ENCODE measurements at places on chromosomes 6 and 20.

GRCh38 chr6:37172912-37173492 is 3.0 kb downstream of the PIM1 start:
- DNase-seq, result no peak

GRCh38 chr6:46267515-46267914 is 96.7 kb upstream of the ENPP5 start:
- DNase-seq, result no peak

GRCh38 chr6:10166031-10166430 is 248.8 kb downstream of the TFAP2A start:
- no peak for DNase-seq

GRCh38 chr6:53959717-53960116 is 151.5 kb upstream of the MLIP start:
- DNase-seq, result peak; percentile 63

GRCh38 chr6:45655745-45656476 is 278.2 kb upstream of the SUPT3H start:
- DNase-seq, result peak; percentile 100

DNA sequence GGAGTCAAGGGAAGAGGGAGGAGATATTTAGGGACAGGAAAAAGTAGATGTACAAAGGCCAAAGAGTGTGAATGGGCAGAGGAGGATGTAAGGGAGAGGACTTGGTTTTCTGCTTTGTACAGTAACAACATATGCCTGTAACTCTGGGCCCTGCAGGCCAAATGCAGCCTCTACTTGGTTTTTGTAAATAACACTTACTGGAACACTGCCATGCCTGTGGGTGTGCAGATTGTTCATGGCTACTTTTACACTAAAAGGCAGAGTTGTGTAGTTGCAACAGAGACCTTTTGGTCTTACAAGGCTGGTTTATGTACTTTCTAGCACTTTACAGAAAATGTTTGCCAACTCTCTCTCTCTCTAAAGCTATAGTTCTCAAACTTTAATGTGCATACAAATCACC is 157.1 kb downstream of the PHACTR1 start:
- no peak for DNase-seq

- peak; percentile 45 for DNase-seq
Measured at GRCh38 chr6:138765896-138766655, 7.5 kb upstream of the CCDC28A start.

DNA sequence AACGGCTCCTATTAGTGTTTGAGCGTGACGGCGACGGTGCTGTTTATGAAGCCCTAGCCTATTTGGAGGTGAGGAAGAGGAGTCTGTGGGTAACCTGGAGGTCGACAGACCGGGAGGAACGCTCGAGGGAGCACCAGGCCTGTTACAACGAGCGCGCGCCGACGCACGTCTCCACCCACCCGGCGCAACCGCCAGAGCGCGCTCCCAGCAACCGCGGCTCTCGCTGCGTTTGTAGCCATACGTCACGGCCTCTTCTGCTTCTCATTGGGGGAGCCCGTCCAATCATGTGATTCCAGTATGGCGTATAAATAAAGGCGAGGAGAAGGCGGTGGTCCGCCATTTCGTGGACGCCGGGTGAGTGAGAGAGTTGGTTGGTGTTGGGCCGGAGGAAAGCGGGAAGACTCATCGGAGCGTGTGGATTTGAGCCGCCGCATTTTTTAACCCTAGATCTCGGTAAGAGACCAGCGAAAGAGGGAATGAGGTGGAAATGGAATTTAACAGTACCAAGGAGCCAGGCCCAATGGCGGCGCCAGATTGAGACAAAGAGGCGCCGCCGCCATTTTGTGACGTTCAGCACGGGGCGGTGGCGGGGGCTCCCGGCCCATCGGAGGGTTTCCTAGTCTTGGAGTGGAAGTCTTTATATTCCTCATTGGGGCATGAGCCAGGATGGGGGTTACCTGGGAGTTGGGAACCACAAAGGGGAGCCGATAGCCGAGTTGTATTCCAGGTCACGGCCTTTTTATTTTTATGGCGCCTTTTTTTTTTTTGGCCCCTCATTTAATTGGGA is at the start of gene SRSF3:
Gene SRSF3 (plus strand): TSS at position 334 of the 787 bp plus-strand sequence. CDS start 2,401 bp downstream, outside the sequence.
- DNase-seq, result peak; percentile 97

- DNase-seq, result no peak
Measured at GRCh38 chr20:43974695-43975094, 60.0 kb downstream of the TOX2 start.

DNA sequence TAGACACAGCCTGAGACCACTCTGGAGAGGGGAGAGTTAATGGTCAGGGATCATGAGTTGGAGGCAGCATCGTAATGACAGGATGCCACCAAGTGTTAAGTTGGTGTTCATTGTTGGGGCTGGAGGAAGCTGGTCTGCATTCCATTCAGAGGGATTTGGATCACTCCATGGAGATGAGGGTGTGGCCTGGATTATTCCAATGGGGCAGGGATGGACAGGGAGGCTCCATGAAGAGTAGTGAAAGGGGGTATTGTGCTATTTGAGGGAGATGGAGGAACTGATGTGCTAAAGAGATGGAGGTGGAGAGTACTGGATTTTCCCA is 1.1 kb downstream of the SAPCD1 start:
- DNase-seq, result no peak

GRCh38 chr6:65468307-65468706 is 238.7 kb downstream of the EYS start:
- no peak for DNase-seq

GRCh38 chr6:169383265-169383664 is 129.6 kb upstream of the THBS2 start:
- DNase-seq, result no peak

GRCh38 chr6:119781365-119781764 is 431.8 kb upstream of the MAN1A1 start:
- no peak for DNase-seq

DNA sequence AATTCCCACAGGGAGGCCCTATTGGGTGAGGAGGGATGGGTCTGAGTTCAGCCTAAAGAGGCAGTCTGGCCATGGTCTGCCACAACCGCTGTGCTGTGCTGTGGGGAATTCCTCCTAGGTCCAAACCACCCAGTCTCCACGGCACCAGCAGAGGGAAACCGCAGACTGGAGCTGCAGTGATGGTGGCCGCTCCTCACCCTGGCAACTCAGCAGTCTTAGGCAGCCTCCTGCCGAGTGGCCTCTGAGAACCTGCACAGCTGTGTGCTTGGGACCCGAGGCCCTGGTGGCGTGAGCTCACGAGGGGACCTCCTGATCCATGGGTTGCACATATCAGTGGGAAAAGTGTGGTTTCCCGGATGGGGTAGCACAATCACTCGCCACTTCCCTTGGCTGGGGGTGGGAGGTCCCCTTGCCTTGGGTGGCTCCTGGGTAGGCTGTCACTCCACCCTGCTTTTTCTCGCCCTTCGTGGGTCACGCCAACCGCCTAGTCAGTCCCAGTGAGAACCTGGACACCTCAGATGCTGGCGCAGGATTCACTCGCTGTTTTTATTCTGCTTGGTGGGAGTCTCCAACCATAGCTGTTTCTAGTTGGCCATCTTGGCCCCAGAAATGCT is 242.2 kb downstream of the CDH26 start:
- no peak for DNase-seq

- no peak for DNase-seq
Measured at GRCh38 chr20:57088436-57088835, 178.0 kb downstream of the BMP7 start.

Data from amniotic epithelial cell (primary cell).